Naive thymus-derived CD8-positive, alpha-beta T cell (primary cell): ENCODE measurements at places on chromosomes 7 and 10. TPM values are rescaled to one million over a fixed set of nuclear protein-coding genes. Genes with fewer than 3 reads are reported as not detected.

DNA sequence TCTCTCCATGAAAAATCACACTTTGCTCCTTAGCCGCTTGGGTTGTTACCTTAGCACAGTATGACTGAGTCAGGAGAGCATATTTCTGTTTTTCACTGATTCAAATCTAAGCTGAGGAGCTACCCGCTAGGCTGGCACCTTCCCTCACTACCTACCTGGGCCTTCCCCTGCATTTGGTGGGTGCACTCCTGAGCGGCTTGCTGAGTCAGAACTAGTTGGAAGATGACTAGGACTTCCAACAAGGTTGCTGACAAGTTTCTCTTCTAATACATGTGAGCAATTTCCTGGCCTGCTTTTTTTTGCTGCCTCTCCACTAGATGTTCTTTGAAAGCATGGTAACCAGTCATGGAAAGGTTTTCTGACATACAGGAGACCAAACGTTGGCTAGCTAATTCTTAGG is 43.8 kb upstream of the SEC61G start:
- DNase-seq: no peak
- H3K27ac ChIP-seq: peak overlapping the region; percentile 3
- H3K4me3 ChIP-seq: no peak overlapping the region
- H3K27me3 ChIP-seq: peaks cover 37% of the 10 kb centered on the region
- no peaks in the 10 kb centered on the region for H3K4me1 ChIP-seq

DNA sequence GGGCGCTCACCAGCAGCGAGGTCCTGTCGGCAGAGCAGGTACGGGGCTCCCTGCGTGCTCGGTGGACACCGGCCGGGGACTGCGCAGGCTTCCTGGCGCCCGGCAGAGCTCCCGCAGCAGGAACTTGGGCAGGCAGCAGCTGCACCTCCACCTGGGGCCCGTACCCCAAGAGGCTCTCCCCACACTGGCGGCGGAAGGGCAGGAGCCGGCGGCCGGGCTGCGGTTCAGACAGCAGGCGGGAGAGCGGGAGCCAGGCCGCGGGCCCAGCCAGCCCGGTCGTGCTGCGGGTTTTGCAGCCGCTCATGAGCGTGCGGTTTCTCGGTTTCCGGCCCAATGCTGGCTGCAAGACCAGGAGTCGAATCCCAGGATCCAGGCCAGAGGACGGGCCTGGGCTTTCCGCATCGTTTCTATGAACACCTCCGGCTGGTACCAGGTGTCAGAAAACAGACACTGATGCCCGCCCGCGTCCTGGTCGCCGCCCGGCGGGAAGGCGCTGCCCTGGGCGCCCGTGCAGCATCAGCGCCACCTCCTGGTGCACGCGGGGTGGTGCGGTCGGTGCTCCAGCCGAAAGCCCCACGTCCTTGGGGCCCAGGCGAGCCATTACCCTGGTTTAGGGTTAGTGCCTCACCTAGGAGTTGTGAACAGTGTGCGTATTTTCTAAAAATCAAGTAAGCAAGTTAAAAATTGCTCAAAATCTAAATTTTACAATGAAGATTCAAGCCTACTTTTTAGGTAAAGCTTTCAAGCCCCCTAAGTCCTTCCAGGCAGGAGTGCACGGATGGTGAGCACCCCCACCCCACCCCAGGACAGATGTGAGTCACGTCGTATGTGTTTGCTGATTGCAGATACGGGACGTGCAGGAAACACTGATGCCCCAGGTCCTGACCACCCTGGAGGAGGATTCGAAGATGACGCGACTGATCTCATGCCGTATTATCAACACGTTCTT is 47.4 kb upstream of the PRKAR1B start:
- no peak overlapping the region for H3K27ac ChIP-seq
- no peaks in the 10 kb centered on the region for H3K4me1 ChIP-seq
- DNase-seq: peak; percentile 42
- H3K36me3 ChIP-seq: no peaks in the 10 kb centered on the region
- H3K27me3 ChIP-seq: no peaks in the 10 kb centered on the region

DNA sequence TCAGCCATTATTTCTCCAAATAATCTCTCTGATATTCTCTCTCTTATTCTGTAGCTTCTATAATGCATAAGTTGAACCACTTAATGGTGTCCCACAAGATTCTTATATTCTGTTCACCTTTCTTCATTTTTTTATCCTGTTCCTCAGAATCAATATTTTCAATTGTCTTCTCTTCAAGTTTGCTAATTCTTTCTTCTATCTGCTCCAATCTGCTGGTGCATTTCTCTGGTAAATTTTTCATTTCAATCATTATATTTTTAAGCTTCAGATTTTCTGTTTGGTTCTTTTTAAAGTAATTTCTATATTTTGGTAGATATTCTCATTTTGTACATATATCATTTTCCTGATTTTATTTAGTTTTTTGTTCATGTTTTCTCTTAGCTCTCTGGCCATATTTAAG is 272.6 kb downstream of the ZEB1 start:
- peaks cover 16% of the 10 kb centered on the region for H3K27me3 ChIP-seq
- no peaks in the 10 kb centered on the region for H3K4me1 ChIP-seq
- H3K27ac ChIP-seq: no peak overlapping the region
- H3K4me3 ChIP-seq: no peak overlapping the region
- DNase-seq: no peak
- H3K36me3 ChIP-seq: peaks cover 16% of the 10 kb centered on the region

DNA sequence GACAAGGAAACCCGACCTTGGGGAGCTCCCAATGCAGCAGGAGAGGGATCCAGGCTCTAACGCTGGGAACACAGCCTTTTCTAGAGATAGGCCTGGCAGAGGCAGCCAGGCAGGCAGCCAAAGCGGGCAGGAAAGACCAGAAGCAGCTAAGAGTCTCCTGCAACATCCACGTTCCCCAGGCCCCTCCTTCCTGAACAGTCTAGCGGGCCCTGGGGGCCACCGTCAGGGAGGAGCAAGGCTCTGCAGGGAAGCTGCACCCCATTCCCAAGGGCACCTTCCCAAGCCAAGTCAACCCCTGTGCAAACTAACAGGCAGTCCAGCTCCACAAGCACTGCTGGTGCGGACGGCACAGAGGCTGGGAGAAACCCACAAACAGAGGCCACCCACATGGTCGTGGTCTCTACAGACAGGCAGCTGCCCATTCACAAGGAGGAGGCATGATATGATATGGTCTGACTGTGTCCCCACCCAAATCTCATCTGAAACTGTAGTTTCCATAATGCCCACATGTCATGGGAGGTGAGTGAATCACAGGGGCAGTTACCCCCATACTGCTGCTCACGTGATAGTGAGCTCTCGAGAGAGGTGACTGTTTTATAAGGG is 115.7 kb downstream of the MAD1L1 start:
- peak overlapping the region; percentile 82 for H3K27ac ChIP-seq
- no peak for DNase-seq
- peaks cover 35% of the 10 kb centered on the region for H3K4me1 ChIP-seq
- no peaks in the 10 kb centered on the region for H3K27me3 ChIP-seq

GRCh38 chr7:87038993-87039690 is 20.3 kb downstream of the ELAPOR2 start:
- no peak for DNase-seq
- peaks cover 7% of the 10 kb centered on the region for H3K27me3 ChIP-seq
- no peaks in the 10 kb centered on the region for H3K4me1 ChIP-seq
- H3K4me3 ChIP-seq: peak overlapping the region; percentile 65
- H3K36me3 ChIP-seq: peaks cover 2% of the 10 kb centered on the region

- H3K4me1 ChIP-seq: peaks cover 26% of the 10 kb centered on the region
- DNase-seq: no peak
- H3K4me3 ChIP-seq: no peak overlapping the region
These were observed 267.0 kb downstream of the MAD1L1 start for GRCh38 chr7:1965579-1966294.

DNA sequence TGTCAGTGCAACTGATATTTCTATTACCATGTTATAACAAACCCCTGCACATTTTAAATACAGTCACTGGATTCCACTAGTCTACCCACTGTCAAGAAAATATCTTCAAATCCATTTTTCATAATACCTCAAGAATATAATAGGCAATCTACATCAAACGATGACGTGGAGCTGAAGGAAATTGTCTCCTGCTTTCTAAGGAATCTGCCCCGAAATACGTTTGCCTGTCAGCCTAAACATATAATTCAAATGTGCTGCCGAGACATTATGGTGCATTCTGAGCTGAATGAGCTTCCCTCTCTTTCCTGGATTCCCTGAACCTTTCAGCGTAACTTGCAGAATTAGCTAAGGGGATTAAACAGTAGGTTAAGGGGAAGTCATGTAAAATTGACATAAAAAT is 306.8 kb downstream of the SORCS1 start:
- H3K27me3 ChIP-seq: no peaks in the 10 kb centered on the region
- H3K4me1 ChIP-seq: no peaks in the 10 kb centered on the region
- H3K27ac ChIP-seq: no peak overlapping the region
- no peaks in the 10 kb centered on the region for H3K36me3 ChIP-seq
- H3K4me3 ChIP-seq: no peak overlapping the region
- no peak for DNase-seq

GRCh38 chr10:114045136-114046086 is 1.7 kb downstream of the ADRB1 start:
- no peaks in the 10 kb centered on the region for H3K36me3 ChIP-seq
- peaks cover 31% of the 10 kb centered on the region for H3K27me3 ChIP-seq
- H3K4me1 ChIP-seq: peaks cover 16% of the 10 kb centered on the region
- peak overlapping the region; percentile 80 for H3K4me3 ChIP-seq
- DNase-seq: no peak

- no peak overlapping the region for H3K27ac ChIP-seq
- peaks cover 3% of the 10 kb centered on the region for H3K4me1 ChIP-seq
- no peak for DNase-seq
- no peak overlapping the region for H3K4me3 ChIP-seq
These were observed 48.6 kb downstream of the HIP1 start for GRCh38 chr7:75690121-75690523.

GRCh38 chr10:93703066-93703465 is 674 bp upstream of the FRA10AC1 start:
- H3K27ac ChIP-seq: no peak overlapping the region
- H3K27me3 ChIP-seq: no peaks in the 10 kb centered on the region
- peaks cover 26% of the 10 kb centered on the region for H3K4me1 ChIP-seq
- DNase-seq: no peak

- H3K27ac ChIP-seq: no peak overlapping the region
- no peak for DNase-seq
- peaks cover 9% of the 10 kb centered on the region for H3K27me3 ChIP-seq
- no peak overlapping the region for H3K4me3 ChIP-seq
These were observed 165.4 kb downstream of the GLI3 start for GRCh38 chr7:42071372-42072261.

DNA sequence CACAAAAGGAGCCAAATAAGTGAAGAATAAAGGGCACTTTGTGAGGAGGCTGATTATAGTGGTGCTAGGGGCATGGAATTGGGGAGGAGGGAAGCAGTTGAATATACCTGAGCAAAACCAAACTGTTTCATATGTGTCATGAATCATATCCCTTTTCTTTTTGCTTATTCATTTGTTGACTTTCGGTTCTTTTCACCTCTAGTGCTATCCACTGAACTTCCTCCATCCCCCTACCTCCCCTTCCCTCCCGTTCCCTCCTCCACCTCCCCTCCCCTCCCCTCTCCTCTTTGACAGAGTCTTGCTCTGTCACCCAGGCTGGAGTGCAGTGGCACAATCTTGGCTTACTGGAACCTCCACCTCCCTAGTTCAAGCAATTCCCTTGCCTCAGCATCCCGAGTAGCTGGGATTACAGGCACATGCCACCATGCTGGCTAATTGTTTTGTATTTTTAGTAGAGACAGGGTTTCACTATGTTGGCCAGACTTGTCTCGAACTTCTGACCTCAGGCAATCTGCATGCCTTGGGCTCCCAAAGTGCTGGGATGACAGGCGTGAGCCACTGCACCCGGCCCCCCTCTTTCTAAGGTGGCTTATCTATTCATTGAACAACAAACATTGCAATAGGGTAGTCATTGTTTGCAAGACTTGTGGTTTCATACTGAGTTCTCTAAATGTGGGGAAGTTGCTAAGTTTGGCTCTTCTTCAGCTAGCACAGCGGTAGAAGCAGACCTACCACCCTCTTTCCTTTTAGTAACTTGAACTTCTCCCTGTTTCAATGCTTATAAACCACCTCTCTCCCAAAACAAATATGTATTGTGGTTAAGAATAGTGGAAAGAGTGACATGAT is 150.4 kb upstream of the PRPS1L1 start:
- no peak overlapping the region for H3K4me3 ChIP-seq
- no peak overlapping the region for H3K27ac ChIP-seq
- H3K4me1 ChIP-seq: peaks cover 20% of the 10 kb centered on the region
- H3K36me3 ChIP-seq: no peaks in the 10 kb centered on the region

GRCh38 chr7:41847606-41848005 is 144.7 kb upstream of the INHBA start:
- H3K4me1 ChIP-seq: no peaks in the 10 kb centered on the region
- H3K4me3 ChIP-seq: no peak overlapping the region
- H3K27me3 ChIP-seq: no peaks in the 10 kb centered on the region
- peaks cover 6% of the 10 kb centered on the region for H3K36me3 ChIP-seq
- no peak overlapping the region for H3K27ac ChIP-seq

DNA sequence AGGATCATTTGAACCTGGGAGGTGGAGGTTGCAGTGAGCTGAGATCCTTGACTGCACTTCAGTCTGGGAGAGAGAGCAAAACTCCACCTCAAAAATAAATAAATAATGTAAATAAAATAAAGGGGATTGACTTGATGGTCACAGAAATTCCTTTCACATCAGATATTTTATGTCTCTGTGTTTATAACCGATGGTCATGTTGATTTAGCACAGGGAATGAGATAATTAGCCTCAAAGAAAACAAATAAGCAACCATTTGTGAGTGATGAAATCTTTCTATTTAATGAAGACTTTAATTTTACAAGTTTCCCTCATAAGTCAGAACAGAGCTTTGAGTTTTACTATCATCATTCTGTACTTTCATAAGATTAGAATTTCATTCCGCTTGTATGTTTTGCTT is 64.8 kb upstream of the NUPR2 start:
- peaks cover 12% of the 10 kb centered on the region for H3K27me3 ChIP-seq
- H3K36me3 ChIP-seq: no peaks in the 10 kb centered on the region
- no peak for DNase-seq
- peaks cover 4% of the 10 kb centered on the region for H3K4me1 ChIP-seq
- H3K4me3 ChIP-seq: no peak overlapping the region

ANKRD2 gene
- not detected for total RNA-seq

UNCX gene
- total RNA-seq: not detected

LEP gene
- total RNA-seq: not detected

OR9A2 gene
- total RNA-seq: 0.38 TPM

BTBD16 gene
- total RNA-seq: not detected

IFIT3 gene
- total RNA-seq: 0.57 TPM

CCDC146 gene
- 11.2 TPM for total RNA-seq

VPS41 gene
- 66.0 TPM for total RNA-seq

CDC14C gene
- total RNA-seq: not detected

FAM13C gene
- total RNA-seq: not detected
